ENCODE measurements at places on chromosomes 2 and 18. TPM values are rescaled to one million over a fixed set of nuclear protein-coding genes. Genes with fewer than 3 reads are reported as not detected.

DNA sequence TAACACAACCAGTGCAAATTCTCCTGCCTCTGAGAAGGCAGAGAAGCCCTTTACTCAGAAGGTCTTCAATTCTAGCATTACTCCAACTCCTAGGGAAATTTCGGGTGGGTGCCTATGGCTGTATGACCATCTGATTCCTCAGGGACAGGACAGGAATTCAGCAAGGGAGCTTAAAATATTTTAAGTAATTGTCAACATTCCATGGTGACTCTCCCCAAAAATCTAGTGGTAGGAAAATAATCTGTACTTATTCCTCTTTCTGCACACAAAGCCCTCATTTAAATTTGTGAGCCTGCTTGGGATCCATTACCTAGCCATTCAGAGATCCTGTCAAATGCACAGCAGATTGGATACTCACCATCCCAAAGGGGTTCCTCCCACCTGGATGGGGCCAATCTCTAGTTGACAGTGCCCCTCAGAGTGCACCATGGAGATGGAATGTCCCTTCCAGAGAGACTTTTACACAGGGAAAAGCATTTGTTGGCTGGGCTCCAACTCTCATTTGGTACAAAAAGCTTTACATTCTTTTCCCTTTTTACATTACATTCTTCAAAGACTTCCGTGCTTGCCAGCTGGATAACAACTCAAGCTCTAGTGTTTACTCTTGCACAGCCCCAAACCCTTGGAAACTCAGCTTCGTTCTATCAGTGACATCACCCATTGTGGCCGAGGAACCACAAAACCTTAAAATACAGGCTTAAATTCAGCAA lies 3.1 kb upstream of the TMEM150A start:
- DNase-seq, result peak; percentile 23

GRCh38 chr2:240013343-240013742 lies 11.8 kb downstream of the NDUFA10 start:
- DNase-seq, result no peak

- DNase-seq, result no peak
Measured at GRCh38 chr18:8854550-8854949, 149.2 kb downstream of the MTCL1 start.

DNA sequence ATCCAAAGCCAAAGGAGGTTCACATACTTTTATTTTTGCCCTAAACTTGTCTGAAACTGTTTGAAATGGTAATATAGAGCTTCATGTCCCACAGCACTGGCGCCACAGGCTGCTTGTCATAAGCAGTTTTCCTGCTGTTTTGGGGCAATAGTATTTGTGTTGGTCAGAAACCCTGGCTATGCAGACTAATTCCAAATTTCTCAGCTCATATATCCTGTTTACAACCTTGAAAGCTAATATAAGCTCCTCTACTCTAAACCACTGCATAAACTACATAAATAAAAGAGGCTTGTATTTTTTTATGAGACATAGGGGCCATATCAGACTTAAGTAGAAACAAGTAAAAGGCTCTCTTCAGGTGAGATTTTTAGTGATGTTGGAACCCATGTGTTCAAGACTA lies 736.8 kb upstream of the ID2 start:
- DNase-seq, result no peak

DNA sequence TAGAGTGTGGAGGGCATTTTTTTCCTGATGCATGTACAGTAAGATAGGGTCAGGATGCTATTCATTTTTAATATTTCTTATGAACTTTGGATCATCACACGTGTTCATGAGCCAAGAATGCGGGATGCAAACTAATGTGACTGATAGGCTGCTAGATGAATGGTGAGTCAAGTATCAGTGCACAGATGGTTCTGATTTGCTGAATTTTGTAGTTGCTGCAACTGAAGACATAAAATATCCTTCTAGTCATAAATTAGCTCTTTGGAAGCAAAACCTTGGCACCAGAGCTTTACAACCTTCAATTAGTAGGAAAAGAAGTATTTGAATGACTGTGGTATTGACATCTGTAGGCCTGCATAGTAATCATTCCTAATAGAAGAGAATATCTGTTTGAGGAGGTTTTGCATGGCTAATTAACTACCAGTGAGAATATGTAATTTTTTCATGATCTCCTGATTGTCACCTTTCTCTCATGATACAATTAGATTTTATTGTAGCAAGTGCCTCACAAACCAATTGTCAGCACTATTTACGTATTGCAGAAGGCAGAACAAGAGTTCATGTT lies 94.0 kb downstream of the VRK2 start:
- no peak for DNase-seq

DNA sequence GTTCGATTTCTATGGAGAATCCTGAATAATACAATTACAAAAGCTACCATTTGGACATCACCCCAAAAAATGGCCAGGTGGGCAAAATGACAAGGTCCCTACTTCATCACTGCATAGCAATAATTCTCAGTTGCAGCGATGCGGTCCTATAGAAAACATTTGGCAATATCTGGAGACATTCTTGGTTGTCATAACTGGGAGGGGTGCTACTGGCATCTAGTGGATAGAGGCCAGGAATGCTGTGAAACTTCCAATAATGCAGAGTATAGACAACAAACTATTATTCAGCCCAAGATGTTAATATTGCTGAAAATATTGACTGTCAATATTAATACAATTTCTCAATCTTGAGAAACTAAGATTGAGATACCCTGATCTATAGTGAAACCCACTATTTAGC lies 637.8 kb upstream of the PKDCC start:
- DNase-seq, result no peak

DNA sequence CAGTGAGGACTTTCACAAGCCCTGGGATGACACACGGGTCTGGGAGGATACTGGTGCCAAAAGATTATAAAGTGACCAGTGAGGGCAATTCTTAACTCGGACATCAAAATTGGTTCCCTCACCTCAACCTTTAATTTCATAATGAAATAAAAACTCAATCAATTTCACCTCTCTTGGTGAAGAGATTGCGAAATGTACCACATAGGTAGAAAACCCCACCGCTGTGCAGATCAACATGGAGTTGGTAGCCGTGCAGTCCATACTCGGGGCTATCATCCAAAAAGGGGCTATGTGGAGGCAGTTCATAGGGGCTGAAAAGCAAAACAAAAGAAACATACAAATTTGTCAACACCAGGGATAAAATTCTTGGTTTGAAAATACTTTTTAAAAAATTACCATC lies 24.4 kb downstream of the FBXO15 start:
- no peak for DNase-seq

GRCh38 chr18:55245211-55245614 lies 286.0 kb upstream of the CCDC68 start:
- DNase-seq, result no peak

DNA sequence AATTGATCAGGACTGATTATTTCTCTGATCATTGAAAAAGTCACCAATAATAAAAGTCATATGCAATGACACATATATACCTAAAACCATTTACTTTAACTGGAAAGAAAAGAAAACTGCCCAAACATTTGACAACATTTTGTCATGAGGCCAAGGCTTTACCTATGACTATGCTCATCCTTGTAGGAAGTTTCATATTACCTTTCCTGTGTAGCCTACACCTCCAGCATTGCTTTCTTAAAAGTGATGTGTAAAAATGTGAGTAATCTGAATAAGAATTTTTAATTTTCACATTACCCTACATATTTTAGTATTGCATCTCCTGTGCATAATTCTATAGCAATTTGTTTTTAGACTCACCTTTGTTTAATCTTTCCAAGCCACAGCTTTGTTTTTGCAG lies 419.8 kb upstream of the FIGN start:
- DNase-seq, result no peak

- DNase-seq, result no peak
Measured at GRCh38 chr2:78011251-78011650, 489.1 kb upstream of the LRRTM4 start.

DNA sequence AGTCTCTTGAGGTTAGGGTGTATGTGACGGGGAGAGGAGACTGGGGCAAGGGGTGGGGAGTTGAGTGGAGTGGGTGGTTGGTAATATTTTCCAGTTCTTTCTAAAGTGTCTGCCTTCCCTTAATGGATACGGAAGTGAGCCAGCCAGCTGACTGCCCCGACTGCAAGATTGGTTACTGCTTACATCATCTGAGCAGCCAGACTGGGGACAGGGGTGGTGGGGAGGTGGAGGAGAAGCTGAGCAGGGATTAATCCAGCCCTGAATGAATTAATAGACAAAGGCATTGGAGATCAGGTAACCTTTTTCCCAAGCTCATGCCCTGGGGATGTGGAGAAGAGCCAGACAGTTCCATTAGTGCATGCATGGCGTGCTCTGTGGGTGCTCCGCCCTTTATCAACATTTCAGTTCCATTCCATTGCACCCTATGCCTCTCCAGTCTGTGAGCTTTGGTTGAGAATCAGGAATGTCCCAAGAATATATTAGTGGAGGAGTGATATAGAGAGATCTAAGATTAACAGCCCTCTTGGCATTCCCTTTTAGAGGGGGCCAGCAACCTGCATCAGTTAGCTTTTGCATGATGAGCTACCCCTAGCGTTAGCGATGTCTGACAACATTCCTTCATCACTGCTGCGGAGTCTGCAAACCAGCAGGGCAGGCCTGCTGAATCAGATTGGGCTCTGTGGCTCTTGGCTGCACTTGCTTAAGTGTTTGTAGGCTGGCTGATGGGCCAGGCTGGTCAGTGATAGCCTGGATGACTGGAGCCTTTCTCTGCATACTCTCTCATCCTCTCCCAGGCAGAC lies 67.4 kb downstream of the TNP1 start:
- no peak for DNase-seq

DNA sequence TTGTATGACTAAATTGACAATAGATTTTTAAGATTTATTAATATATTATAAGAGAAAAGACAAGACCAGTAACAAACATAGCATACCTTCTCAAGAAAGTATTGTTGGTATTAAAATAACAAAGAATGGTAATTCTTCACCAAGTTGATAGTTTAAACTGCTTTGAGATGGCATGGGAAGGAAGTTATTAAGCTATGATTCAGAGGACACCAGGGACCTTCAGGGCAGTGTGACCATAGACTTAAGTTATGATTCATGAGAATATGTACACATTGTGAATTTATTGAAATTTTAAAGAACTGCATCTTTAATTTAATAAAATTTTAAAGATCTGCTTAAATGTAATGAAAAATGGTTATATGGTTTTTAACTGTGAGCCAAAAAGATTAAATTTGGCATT lies 205.7 kb downstream of the DSEL start:
- no peak for DNase-seq

Gene TUBA3E
- not detected for total RNA-seq

Gene TEX44
- total RNA-seq, result not detected

Gene RAX
- not detected for total RNA-seq

Gene NDUFV2
- 220 TPM for total RNA-seq

Gene MC5R
- total RNA-seq, result not detected

Gene UGT1A3
- not detected for total RNA-seq

Data from H7 (cell line).